GM23248 (cell line): ENCODE measurements at places on chromosomes 3 and 15.

DNA sequence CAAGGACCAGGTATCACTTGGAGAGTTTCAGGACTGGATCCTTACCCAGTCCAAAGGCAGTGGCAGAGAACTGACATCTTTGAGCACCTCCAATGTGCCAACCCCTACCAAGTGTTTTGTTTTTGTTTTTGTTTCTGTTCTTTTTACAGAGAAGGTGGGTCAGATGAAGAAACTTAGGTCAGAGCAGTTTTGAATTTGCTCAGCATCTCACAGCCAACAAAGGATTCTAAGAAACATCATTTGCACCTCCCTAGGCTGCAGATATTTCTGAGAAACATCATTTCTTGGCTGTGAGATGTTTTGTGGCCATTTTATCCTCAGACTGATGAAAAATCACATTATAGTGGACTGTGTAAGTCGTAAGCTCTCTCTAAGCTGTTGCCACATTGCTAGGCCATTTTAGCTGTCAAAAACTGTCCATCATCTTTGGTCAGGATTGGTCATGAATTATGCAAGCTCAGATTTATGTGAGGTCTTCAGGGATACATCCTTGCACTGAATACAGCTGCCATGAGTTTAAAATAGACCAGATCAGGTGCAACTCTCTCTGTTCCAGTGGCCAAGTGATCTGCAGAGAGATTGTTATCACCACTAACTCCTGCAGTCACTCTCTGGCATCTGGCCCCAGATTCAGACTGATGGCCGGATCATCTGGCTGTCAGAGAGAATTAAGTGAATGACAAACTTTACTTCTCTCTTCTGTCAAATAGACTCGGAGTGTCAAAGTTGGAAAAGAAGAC is 341.5 kb downstream of the EPHB1 start:
- no peak for DNase-seq

- no peak for DNase-seq
Measured at GRCh38 chr15:39830166-39830565, 47.5 kb upstream of the FSIP1 start.

DNA sequence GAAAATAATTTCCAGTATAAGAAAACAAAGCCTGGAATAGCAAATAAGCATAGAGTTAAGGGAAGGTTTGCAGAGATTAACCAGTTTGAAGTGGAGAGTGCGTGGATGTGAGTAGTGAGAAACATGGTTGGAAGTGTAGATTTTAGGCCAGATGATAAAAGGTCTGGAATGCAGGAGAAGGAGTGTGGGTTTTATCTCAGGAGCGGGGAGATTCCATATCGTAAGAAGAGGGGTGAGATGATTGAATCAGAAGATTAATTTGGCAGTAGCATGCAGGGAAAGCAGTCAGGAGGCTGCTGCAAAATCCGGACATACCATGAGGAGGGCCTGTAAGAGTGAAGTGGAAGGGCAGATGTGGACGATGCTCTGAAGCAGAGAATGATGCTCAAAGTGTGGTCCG is 13.7 kb downstream of the PPARG start:
- DNase-seq = no peak

- DNase-seq = no peak
Measured at GRCh38 chr3:44661189-44661588, 12.7 kb downstream of the ZNF35 start.

DNA sequence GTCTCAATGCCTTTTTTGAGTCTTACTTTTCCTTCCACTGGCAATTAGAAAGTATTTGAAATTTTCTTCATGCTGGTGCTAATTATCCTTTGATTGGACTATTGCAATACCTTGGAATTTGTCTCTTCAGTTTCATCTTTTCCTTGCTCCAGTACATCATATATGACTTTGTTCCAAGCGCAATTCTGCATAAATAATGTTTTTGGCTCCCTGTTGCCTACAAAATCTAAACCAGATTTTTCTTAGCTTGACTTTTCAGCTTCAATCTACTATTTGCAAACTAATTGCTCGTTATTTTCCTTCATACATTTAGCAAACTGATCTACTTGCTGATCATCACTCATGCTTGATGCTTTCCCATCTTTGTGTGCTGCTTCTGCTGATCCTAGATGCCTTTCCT is 230.8 kb upstream of the GPR149 start:
- no peak for DNase-seq

DNA sequence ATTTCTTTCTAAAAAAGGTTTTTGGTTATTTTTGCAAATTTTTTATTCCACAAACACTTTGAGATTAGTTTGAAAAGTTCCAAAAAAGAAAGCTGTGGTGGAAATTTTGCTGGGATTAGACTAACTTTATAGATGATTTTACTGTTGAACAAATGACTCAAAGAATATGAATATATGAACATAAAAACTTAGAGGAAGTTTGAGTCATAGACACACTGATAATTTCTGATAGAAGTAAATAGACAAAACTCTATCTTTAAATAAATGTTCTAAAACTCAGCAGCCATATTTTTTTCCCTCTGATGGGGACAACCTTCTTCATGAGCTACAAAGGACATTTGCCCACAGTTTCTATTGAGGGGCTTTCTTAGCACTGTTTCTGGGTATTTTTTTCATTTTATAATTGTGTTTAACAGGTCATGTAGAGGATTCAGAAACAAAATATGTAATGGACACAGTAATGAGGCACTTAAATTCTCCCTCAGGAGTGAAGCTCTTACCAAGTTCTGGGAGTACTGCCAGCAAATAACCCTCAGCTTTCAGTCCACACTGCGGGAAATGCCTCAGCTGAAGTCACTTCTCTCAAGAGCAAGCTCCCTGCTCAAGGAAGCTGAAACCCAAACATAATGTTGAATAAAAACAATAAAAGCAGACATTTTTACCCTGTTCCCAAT is 157.6 kb downstream of the NFKBIZ start:
- DNase-seq = peak; percentile 95

GRCh38 chr3:179949412-179949811 is 87.3 kb downstream of the PEX5L start:
- DNase-seq = no peak

- peak; percentile 27 for DNase-seq
Measured at GRCh38 chr3:147656023-147656422, 246.9 kb downstream of the ZIC1 start.

GRCh38 chr15:81785181-81785580 is 260.6 kb downstream of the MEX3B start:
- no peak for DNase-seq

DNA sequence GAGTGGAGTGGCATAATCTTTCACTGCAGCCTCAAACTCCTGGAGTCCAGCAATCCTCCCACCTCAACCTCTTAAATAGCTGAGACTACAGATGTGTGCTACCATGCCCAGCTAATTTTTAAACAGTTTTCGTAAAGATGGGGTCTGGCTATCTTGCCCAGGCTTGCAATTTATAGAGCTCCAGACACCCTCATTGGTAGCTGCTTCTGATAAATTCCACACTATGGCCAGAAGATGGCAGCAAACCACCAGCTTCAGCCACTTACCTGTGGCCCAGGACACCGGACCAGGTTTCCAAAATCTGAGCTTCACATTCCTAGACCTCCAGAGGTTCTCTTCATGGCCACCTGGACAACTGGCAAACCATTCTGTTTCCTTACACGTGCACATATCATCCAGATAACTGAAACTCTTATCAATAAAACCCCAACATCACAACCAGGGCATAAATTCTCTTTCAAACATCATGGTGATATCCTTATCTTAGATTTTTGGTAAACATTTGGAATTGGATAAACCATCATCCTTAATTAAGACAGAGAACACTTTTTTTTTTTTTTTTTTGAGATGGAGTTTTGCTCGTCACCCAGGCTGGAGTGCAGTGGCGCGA is 28.9 kb downstream of the FBXW12 start:
- DNase-seq = peak; percentile 60

- DNase-seq = no peak
Measured at GRCh38 chr3:159950156-159950898, 38.3 kb upstream of the IL12A start.

GRCh38 chr3:8640223-8640622 is 4.4 kb downstream of the SSUH2 start:
- no peak for DNase-seq
